ENCODE measurements at places on chromosomes 3 and 15.

GRCh38 chr3:105394177-105394576 lies 27.5 kb downstream of the ALCAM start:
- no peak for DNase-seq

DNA sequence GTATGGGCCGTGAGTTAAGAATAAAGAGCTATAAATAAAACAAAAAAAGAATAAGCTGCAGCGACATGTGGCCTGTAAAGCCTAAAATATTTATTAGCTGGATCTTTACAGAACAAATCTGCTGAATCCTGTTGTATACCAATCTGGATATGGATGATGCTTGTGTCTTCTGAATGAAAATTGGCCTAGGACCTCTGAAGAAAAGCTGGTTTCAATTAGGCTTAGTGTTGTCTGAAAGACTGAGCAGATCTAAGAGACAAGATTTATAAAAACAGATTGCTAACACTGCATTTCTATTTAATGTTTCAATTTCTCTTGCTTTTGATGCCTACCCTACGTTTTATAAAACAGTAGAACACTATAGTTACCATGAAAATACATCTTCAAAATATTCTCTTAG lies 57.9 kb downstream of the ST3GAL6 start:
- no peak for DNase-seq

- DNase-seq: no peak
Observed at GRCh38 chr3:104951426-104951825, 415.3 kb upstream of the ALCAM start.

GRCh38 chr3:197807969-197808587 lies 17.0 kb downstream of the LRCH3 start:
- DNase-seq: no peak

GRCh38 chr3:74121761-74122160 lies 492.7 kb downstream of the CNTN3 start:
- DNase-seq: no peak

GRCh38 chr15:62727501-62727900 lies 315.0 kb upstream of the TPM1 start:
- DNase-seq: no peak

DNA sequence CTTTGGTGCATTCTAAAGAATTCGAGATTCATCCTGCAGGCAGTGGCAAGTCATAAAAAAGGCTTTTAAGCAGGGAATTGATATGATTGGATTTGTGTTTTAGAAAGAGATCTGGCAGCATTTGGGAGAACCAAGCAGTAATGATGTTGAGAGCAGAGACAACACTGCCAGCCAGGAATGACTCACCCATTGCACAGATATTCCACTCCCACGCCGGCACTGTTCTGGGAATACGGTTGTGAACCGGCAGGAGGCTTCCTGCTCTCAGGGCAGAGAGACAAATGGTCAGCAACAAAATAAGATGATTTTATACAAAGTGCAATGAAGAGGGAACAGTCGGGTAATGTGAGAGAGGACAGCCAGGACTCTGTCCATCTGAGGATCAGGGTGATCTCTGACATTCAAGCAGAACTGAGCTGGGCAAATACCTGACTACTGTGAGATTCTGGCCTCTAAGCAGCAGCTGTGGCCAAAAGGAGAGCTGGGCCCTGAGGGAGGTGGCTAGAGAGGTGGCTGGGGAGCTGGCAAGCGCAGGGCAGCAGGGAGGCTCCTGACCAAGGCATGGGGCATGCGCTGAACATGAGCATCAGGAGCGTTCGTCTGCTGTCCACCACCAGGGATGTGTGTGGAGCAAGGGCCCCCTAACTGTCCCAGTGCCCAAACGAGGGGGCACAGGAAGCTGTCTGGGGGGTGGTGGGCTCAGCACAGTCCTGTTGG lies 56.1 kb upstream of the PLXNA1 start:
- DNase-seq: no peak

- DNase-seq: no peak
Observed at GRCh38 chr3:175338775-175339535, 479.8 kb downstream of the NAALADL2 start.

DNA sequence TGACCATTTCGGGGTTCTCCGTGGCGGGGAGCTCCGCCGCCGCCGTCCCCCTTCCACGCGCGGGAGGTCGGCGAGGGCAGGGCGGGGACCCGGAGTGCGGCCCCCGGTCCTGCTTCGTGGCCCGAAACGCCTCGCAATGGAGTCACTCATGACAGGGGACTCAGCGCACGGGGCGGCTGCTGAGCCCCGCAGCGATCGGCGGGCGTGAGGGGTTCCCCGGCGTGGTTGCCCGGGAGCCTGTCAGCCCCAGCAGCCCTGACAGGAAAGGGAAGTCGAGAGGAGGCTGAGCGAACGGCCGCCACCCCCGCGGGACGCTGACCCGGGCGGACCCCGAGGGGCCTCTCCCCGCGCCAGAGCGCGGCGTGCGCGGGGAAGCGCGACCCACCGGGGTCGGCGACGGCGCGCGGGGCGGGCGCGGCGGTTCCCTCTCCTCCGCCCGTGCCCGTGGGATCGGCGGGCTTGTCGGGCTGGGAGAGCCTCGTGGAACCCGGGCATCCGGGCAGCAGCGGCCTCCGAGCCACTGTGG lies 564 bp upstream of the PIGZ start:
- peak; percentile 83 for DNase-seq

DNA sequence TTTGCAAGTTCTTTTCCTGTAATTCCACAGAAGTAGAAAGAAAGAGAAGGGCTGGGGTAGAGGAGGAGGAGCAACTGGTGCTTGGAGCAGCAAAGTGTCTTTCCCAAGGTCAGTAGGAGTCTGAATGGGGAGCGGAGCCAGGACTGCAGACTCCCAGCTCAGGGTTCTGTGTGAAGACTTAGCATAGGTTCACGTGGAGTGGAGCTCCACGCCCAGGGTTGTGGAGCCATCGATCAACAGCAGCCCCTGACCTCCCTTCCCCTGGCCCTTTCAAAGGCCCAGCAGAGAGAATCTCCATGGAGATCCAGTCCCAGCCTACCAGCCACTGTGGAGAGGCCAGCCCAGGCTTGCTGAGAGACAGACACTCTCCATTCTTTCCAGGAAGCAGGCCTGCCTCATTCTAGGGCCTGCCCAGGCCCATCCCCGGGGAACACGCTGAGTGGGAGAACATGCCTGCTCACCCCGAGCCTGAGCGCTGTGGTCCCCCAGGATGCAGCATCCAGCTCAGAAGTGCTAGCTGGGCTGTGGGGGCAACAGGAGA lies 62.1 kb downstream of the CORO2B start:
- no peak for DNase-seq

GRCh38 chr3:169497567-169498257 lies 165.8 kb downstream of the MECOM start:
- no peak for DNase-seq
